Activated naive CD4-positive, alpha-beta T cell treated with anti-CD3 and anti-CD28 coated beads, Interleukin-2, amount 50 U/mL, for 72 hours (primary cell): ENCODE measurements at places on chromosomes 3 and 15.
A peak's percentile ranks its signal among the peaks of the same experiment; 100 is the strongest.

- no peak for DNase-seq
These were observed 781 bp upstream of the DAG1 start for GRCh38 chr3:49469037-49469935.

GRCh38 chr3:196590279-196590678 is 21.8 kb downstream of the FBXO45 start:
- no peak for DNase-seq

DNA sequence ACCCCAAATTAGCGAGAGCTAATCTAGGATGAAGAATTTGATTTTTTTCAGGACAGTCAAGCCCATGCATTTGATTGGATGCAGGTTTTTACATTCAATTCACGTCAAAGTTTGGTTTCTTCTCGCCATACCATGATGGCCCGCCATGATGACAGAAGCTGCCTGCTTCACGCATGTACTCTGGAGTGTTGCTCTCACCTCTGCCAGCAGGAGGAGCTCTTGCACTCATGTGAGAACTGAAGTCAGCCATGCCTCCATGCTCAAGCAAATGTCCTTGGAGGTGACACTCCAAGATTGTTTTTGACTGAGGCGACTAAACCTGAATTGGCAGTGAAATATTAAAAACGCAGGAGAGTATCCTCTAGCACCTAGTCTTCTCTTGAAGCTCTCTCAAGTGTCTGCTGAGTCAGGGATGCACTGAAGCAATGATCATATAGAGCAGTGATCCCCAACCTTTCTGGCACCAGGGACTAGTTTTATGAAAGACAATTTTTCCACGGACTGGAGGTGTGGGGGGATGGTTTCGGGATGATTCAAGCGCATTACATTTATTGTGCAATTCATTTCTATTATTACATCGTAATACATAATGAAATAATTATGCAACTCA is 120.9 kb downstream of the SAMMSON start:
- DNase-seq: peak; percentile 76

- no peak for DNase-seq
These were observed 36.2 kb upstream of the COL6A6 start for GRCh38 chr3:130480736-130481135.

DNA sequence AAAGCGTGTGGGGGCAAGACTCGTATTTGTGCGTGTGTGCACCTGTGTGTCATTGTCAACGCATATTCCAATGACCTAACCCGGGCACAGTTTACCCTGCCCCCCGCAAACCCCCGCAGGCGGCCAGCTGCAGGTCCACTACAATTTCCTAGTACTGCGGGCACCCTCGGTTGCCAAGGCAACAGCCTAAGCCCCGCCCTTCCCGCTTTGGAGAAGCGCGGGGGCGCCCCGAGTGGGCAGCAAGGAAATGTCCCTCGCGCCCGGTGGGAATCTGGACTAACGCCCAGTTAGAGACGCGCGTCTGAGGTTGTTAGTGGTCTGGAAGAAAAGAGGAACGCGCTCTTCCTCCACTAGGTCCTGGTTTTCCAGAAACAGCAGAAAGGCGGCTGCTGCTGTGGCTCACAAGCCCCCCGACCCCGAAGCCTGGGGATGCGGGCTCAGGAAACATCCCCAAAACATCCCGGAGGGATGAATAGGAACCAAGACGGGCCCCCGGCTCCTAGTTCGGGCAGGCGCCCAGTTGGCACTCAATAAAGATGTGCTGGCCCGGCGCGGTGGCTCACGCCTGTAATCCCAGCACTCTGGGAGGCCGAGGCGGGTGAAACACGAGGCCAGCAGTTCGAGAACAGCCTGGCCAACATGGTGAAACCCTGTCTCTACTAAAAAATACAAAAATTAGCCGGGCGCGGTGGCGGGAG is 1.1 kb downstream of the ABHD14A start:
- no peak for DNase-seq

DNA sequence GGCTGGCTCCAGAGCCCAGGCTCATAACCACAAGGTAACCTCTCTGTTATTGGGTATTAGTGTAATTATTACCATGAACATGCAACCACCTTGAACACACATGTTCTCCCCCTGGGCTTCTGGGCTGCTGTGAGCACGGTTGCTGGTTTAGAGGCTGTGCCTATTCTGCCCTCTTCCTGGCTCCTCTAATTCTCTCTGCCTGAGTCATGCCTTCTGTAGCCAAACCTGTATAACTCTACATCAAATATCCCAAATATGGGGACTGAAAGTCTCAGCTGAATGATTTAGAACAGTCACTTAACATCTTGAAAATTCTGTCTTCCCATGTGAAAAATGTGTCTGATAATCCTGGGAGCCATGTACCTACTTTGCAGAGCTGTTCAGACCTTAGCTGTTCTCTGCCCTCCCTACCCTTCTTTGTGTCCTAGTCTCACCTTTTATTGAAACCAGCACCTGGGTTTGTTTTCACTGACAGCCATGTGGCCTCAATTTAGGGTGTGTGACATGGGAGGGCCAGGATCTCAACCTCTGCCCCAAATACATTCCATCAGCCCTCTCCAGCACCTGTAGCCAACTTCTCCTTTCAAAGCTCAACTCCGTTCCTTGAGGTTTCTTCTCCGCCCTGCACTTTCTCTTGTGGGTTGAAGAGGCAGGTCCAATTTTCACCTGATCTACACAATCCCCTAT is 60.7 kb downstream of the PDZRN3 start:
- no peak for DNase-seq

- DNase-seq: no peak
These were observed 1.5 kb upstream of the HEG1 start for GRCh38 chr3:125057186-125057850.

- no peak for DNase-seq
These were observed 15.1 kb upstream of the STAB1 start for GRCh38 chr3:52479877-52480575.

GRCh38 chr3:196518966-196519717 is 4.0 kb upstream of the SMCO1 start:
- DNase-seq: no peak
